Stimulated activated CD4-positive, alpha-beta T cell treated with anti-CD3 and anti-CD28 coated beads, TNF-alpha, amount 100 ng/mL, for 48 hours (primary cell): ENCODE measurements at places on chromosomes 12 and 14.

DNA sequence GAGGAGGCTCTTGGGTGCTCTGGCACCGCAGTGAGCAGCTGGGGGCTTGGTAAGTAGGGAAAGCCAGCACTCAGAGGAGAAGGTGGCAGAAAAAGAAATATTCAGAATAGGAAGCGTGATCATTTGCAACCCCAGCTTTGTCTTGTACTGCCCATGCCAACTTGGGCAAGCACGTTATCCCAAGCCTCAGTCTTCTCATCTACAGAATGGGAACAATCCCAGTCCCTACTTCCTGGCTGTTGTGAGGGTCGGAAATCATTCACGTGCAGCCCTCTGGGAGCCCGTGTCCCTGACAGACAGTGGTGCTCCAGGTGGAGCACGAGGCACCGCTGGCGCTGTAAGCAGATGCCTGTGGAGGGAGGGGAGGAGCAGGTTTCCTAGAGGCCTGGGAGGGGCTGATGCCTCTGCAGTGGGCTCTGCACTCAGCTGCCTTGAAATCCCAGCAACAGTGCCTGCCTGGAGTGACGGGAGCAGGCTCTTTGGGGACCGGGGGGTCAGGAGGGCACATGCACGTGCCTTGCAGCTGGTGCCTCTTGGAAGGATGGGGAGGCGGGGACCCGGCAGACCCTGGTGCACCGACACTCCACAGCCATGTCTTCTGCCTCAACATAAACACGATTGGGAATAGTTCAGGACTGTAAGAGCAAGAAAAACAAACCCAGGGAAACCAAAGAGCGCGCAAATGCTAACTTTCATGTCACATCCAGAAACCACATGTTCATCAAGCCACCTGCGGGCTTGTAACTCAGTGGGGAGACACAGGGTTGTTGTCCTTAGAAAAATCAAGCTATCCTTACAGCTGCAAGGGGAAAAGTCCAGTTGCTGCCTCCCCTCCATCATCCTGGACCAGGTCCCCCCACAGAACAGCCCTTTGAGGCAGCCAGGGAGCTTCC is 86.5 kb upstream of the DIO3 start:
- no peak for DNase-seq

DNA sequence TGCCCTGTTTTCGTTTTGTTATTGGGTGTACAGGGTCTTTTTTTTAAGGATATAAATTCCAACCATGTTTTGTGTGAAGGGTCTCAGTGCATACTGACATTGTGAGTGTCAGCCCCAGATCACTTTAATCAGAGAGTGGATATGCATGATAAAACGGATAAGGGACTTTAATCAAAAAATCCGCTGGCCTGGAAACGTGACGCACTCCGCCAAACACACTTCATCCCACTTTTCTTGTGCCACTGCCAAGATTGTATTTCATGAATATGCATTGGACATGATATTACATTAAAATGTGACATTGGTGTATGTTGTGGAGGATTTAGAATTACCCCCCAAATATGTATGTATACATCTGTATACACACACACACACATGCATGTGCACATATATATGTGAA is 273.1 kb downstream of the VRK1 start:
- no peak for DNase-seq

GRCh38 chr14:52974406-52974805 is 23.6 kb upstream of the FERMT2 start:
- no peak for DNase-seq

DNA sequence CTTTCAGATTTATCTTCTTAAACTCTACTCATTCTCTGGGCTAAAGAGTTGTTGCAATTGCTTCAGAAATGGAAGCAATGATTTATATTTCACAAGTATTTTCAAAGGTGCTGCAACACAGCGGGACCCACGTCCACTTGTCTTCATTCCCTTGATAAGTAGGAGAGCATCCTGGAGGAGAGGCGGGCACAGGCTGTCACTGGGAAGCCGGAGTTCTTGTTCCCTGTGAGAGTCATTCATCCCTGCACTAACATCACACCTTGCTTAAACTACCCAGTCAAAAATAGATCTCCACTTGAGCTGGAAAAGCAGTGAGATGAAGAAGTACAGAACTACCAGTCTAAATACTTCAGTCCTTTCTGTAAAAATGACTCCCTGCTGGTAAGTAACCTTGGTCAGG is 160.5 kb upstream of the RASSF8 start:
- DNase-seq, result no peak
